ENCODE measurements at places on chromosomes 4 and X.

- DNase-seq, result no peak
Measured at GRCh38 chr4:39237179-39237578, 54.9 kb downstream of the WDR19 start.

DNA sequence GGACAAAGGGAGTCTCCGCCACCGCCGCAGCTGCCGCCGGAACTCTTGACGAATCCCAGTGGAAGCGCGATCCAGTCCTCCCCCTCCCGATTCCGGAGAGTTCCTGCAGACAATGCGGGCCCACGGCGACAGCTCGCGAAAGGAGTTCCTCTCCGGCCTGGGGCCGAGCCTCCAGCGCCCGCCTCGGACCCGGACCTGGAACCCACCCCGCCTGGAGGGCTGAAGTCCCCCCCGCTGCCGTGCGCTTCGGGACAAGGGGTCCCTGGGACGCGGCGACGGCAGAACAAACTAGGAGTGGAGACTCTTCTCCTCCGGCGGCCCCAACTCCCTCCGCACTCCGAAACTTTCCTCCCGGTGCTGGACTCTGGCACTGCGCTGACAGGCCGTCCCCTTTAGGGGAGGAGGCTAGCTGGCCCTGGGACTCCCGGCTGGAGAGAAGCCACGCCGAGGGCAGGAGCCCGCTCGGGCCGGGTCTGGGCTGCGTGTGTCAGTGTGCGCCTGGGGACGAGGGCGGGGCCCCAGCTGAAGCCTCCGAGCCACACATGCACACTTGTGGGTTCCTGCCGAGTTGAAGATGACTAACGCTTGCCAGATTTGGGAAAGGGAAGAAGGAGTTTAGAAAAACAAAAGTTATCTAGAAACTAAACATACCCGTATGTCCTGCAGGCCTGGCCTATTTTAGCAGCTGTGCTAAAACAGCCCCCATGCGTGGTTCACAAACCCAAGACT, at the start of gene ANTXR2:
ANTXR2 (minus strand) TSS at position 486 of the 729 bp plus-strand sequence. CDS start 669 bp downstream, outside the sequence.
- peak; percentile 81 for DNase-seq

DNA sequence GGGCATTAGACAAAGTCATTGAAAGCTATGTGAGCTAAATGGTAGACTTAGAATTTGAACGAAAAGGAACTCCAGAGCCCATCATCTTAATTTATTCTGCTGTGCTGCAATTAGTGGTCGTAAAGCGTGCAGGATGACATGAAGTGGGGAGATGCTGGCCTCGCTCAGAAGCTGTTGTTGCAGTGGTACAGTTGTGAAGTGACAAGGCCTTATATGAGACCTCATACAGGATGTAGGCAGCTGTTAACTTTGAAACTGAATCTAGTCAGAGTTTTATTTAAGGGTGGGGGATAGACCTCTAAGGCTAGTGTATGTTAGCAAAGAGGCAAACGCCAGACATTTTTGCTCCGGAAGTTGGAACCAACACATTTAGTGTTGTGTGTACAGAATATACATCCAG, 13.4 kb downstream of the KLF3 start:
- no peak for DNase-seq

- no peak for DNase-seq
Measured at GRCh38 chrX:17994429-17994828, 133.3 kb upstream of the RAI2 start.

DNA sequence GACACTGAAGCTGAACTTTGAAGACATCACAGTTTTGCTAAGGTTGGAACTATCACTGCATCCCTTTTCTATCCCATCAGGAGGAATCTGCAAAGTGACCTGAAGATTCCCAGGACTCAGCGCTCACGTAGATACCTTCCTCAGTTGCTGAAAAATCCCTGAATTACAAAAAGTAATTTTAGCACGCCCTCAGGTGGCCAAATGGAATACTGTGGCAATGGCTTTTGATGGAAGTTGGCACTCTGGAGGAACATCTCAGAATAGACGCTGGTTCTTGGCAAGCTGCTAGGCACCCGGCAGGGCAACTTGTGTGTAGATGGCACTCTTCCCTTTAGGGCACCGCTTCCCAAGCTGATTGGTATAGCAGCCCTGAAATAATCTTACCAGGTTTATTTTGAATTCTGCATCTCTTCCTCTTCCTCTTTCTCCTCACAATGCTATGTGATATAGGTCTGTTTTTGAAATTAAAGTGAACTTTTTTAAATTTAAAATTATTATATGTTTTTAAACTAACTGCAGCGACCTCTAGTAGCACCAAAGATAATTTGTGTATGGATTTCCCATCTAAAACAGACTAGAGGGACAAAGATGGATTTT, 16.3 kb upstream of the ESX1 start:
- DNase-seq, result peak; percentile 63

- no peak for DNase-seq
Measured at GRCh38 chr4:78325271-78326157, 226.1 kb upstream of the ANXA3 start.

DNA sequence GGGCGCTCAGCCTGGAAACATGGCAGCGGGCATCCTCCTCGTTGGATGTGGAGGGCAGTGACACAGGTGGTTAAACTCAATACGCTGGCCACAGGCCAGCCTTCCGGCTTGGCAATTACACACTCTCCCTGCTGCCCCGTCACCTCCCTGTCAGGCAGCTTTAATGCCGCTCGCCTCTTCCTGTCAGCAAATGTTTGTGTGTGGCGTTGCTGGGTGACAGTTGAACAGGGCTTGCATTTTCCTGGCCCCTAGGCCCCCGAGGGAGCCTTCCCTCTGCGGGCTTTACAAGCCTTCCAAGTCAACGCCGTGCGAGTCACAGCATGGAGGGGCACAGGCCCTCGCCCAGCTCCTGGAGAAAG, 620.0 kb downstream of the BCOR start:
- DNase-seq, result peak; percentile 6

- DNase-seq, result no peak
Measured at GRCh38 chr4:57122959-57123358, 12.8 kb upstream of the IGFBP7 start.

DNA sequence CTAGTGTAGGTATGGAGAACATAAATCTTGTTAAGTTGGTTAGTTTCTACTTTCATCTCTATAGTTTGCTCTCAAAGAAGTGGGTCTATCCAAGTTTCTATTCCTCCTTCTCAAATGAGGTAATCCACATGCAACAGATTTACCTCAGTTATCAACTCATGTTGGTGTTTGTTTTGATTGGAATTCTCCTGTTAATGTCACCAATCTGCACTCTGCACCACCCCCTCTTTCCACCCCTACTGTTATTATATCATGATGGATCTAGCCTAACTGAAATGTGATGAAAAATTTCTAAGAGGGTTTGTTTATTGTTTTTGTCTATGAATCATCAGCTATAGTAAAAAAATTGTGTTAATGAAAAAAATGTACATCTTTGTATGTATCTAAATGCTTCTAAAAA, 66.1 kb downstream of the AGTR2 start:
- DNase-seq, result no peak

DNA sequence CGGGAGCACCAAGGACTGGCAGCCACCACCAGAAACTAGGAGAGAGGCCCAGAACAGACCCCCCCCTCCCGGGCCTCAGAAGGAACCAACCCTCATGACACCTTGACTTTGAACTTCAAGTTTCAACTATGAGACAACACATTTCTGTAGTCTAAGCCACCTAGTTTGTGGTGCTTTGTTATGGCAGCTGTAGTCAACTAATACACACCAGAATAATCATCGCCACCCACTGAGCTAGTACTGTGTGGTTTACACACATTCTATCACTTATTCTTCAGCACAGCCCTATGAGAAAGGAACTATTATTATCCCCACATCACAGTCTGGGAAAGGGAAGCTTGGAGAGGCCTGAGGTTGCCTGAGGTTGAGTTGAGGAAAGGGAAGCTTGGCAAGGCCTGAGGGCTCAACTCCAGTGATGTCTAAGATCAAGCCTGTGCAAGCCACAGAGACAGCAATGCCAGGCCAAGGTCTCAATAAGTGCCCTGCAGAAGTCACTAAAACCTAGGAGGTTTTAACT, 126.6 kb downstream of the FHDC1 start:
- DNase-seq, result no peak

GRCh38 chr4:117421706-117422105, 336.3 kb upstream of the TRAM1L1 start:
- no peak for DNase-seq

GRCh38 chr4:56410247-56411062, 23.2 kb upstream of the AASDH start:
- DNase-seq, result peak; percentile 81

- no peak for DNase-seq
Measured at GRCh38 chr4:28776004-28776403, 1915.4 kb downstream of the STIM2 start.

- no peak for DNase-seq
Measured at GRCh38 chr4:184680698-184681097, 31.2 kb downstream of the PRIMPOL start.

- no peak for DNase-seq
Measured at GRCh38 chrX:130741584-130741983, 161.4 kb downstream of the ENOX2 start.

Data from hematopoietic multipotent progenitor cell treated with erythropoietin and hydrocortisone succinate and interleukin-3 and kit ligand, for 6 days (in vitro differentiated cells).